AG10803 (cell line): ENCODE measurements at places on chromosomes 11 and 22.

DNA sequence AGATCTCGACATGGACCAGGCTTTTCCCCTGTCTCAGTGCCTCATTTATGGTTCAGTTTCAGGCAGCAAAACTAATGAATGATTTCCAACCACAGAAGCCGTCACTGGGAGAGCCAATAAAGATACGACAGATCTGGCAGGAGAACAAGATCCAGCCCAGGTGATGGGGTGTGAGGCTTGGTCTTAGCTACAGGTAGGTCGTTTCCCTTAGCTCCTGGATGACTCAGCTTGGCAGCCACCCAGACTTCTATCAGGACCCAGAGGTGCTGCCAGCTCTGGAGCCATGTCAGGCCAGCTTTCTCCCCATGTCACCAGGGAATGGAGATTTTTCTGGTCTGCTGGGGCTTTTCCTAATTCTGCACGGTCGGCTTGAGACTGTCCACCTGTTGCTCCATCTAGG lies 36.3 kb upstream of the APOBEC3A start:
- DNase-seq = no peak

DNA sequence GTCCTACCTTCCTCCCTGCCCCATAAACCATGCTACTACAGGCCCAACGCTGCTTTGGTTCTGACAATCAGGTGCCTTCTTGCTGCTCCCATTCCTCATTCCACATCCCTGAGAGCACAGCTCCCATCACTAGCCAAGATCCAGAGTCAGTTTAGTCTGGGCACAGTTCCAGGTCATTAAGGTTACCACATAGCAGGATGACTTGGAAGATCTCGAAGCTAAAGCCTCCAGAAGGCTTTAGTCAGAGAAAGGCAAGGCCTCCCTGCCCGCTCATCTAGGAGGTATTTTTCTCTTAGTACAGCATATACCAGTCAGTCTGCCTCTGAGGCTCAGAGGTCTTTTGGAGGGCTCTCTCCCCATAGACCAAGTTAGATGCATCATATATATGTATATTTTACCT lies 30.3 kb downstream of the TRIM66 start:
- peak; percentile 97 for DNase-seq

DNA sequence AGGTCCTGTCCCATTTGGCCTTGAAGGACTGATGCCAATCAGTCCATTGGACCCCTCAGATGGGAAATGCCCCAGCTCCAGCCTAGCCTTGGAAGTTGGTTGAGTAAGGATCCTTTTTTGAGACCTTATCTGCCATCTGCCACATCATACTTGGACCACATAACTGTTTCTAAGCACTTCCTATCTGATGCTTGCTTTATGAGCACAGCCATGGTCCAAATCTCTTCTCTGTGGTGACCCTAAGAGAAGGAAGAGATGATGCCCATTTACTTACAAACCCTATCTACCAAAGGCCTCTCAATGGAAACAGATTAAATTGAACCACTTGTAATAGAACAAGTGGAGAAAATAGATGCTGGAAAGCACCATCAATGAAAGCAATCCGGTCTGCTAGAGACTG lies 53.8 kb upstream of the TTC12 start:
- no peak for DNase-seq

GRCh38 chr22:46812034-46812605 lies 49.7 kb downstream of the TBC1D22A start:
- DNase-seq = no peak

GRCh38 chr11:70074746-70075145 lies 3.4 kb upstream of the ANO1 start:
- DNase-seq = no peak

DNA sequence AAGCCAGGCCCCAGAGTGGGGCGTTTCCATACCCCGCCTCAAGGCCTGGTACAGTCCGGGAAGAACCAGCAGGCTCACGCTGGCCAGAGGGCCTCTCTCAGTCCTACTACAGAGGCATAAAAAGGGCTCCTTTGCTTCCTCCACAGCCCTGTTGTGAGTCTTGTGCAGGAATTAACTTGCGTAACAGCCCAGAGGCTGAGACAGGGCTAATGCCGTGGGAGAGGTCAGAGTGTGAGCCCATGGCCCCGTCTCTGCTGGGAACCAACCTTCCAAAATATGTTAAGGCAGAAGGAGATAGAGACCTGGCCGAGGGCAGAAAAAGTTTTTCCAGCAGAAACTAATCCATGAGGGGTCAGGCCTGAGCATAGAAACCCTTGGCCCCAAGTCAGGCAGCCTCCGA lies 19.9 kb upstream of the TMEM184B start:
- DNase-seq = no peak

- no peak for DNase-seq
These were observed 234.4 kb upstream of the E2F8 start for GRCh38 chr11:19474954-19475721.

- DNase-seq = peak; percentile 96
These were observed 17.1 kb upstream of the SYTL2 start for GRCh38 chr11:85827748-85828639.

DNA sequence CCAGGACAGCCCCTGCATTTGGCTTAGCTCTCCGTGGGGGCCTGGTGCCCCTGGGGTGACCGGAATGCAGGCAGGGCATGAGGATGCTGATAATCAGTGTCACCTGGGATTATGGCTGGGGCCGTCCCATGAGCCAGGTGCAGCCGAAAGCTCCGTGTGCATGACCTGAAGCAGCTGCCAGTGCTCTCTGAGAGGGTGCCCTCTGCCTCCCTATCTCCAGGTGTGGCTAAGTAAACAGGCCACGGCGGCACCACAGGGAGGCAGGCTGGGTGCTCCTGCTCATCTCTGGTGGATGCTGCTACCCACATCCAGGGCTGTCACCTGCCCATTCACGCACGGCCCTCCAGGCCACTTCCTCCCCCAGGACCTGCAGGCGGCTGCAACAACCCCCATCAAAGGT lies 29.8 kb downstream of the DUSP8 start:
- DNase-seq = no peak

DNA sequence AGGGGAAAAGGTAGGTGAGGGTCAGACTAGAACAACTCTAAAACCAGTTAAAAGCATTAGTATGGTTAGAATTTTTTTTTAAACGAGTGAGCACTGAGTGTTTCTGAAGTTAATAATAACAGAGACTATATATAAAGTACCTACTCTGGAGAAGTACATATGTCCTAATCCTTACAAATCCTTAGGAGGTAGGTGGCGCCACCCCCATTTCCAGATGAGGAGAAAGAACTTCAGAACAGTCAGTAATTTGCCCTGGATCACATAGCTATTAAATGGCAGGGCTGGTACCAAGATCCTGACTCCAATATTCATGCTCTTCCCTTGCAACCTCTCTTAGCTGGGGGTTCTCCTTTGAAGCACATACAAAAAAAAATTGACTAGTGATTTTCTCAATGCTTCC lies 80.5 kb downstream of the CLPB start:
- DNase-seq = no peak

DNA sequence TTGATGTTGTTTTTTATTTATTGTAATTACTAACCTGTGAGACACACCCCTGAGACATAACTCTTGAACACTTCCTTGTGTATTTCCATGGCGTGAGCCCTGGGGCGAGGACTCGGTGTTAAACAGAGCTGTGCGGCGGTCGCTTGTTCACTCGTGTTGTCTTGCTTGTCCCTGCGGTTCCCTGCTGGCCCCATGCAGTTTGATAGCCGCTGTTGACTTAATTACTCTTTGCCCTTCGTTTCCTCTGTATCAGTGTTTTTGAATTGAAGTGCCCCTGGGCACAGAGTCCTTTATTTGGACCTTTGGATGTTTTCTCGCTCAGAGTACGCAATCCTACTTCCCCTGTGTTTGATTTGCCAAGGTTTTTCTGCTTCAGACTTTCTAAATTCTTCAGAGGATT lies 52.7 kb downstream of the TBC1D22A start:
- DNase-seq = no peak

DNA sequence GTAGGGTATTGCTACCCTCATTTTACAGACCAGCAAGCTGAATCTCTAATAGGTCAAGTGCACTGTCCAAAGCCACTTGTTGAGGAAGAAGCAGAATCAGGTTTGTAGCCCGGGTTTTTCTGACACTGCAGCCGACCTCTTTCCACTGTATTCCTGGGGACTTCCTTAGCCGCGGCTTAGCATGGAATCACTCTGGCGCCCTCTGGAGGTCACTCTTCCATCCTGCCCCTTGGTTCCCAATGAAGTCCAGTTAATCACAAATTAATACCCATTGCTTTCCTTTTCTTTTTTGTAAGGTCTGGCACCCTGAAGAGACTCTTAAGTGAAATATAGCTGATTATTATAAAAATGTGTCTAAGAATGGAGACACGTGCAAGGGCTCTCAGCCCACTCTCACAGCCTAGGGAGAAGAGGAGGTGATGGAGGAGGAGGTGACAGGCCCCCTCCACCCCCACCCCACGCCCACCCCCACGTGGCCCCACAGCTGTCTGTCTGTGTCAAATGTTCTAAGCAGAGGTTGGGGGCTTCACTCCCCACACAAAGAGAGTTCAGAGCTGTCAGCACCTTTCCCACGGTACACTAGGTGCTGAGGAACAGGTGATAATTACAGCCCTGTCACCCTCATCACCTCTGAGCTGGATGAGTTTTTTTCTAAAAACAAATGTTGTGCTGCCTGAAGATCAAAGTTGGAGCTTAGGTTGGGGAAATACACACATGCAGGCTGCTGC lies 57.7 kb upstream of the DRD2 start:
- peak; percentile 74 for DNase-seq

DNA sequence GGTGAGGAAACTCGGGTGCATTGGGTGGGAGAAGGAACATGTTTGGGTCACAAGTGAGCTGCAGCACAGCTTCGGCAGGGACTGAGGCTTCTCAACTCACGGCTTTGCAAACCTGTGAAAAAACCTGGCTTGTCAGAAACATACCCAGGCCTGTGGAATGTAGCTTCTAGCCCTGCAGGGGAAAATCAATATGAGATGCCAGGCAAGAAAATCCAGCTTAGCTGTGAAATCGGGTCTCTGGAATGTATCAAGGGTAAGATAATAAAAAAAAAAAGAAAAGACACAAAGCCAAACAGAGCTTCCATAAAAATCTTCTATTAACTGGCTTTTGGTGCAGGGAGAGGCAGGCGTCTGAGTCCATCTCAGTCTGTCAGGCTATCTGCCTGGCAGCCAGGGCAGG lies 28.5 kb downstream of the UQCR10 start:
- no peak for DNase-seq

DNA sequence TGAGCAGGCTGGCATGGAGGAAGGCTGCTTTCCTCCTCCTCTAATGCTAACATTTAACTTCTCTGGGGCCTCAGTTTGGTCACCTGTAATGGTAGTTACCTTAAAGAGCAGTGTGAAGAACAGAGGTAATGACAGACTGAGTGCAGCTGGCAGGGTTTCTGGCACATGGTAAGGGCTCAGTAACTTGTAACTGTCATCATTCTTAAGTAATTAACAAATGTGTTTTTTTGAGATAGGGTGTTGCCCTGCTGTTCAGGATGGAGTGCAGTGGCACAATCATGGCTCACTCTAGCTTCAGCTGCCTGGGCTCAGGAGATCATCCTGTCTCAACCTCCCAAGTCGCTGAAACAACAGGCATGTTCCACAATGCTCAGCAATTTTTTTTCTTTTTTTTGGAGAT lies 242.0 kb upstream of the SYN3 start:
- DNase-seq = no peak

DNA sequence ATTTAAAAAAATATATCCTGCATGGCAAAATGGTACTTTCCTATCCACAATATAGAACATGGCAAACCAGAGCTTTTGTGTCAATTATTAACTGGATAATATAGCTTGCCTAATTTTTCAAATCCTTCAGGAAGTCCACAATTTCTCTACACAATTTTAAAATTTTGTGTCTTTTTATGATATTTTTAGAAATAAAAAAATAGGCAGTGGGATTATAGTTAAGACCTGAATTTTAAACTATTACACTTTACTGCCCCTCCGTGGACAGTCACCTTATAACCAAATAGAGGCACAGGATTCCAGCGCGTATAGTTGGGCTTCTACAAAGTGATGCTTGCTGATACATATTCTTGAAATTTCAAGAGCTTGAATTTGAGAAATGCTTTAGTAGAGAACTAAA lies 2.1 kb upstream of the DMC1 start:
- DNase-seq = peak; percentile 61

- no peak for DNase-seq
These were observed 29.1 kb downstream of the ZBED4 start for GRCh38 chr22:49882519-49883293.

DNA sequence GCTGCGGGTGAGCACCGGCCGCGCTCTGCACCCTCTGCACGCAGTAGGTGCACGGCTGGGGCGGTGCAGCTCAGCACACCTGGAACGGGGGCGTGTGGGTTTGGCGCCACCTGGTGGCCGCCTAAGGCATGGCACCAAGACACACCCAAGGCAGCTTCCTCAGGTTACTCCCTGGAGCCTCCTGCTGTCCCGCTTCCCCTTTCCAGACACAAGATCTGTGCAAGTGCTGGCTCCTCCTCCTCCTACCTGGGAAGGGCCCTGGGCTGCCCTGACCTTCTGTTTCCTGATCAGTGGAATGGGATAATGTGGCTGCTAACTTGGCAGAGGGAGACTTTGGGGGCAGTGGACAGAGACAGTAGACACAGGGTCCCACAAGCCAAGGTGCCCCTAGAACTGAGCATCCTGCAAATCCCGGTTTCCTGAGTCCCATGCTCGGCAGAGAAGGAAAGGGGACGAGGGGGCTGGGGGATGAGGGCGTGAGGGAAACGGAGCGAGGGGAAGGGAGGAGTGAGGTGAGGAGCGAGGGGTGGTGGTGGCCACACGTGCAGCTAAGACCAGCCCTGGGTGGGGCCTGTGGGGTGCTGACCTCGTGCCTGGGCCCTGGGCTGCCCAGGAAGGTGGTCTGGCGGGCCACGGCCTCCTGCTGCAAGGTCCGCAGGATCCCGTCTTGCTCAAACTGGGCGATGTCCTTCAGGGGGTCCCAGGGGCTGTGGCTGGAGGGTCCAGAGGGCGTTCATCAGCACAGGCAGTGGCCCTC lies 34.8 kb upstream of the CARS1 start:
- peak; percentile 37 for DNase-seq

- DNase-seq = no peak
These were observed 80.7 kb downstream of the MORC2 start for GRCh38 chr22:30887861-30888260.
